ENCODE measurements at places on chromosomes 2 and 18.

GRCh38 chr2:219282375-219282774 lies 3.2 kb downstream of the DNAJB2 start:
- DNase-seq = no peak

GRCh38 chr18:78781601-78781960 lies 198.0 kb upstream of the SALL3 start:
- DNase-seq = no peak

GRCh38 chr2:144541396-144541795 lies 21.5 kb upstream of the ZEB2 start:
- DNase-seq = no peak

- no peak for DNase-seq
These were observed 83.4 kb upstream of the CYP20A1 start for GRCh38 chr2:203155406-203155805.

DNA sequence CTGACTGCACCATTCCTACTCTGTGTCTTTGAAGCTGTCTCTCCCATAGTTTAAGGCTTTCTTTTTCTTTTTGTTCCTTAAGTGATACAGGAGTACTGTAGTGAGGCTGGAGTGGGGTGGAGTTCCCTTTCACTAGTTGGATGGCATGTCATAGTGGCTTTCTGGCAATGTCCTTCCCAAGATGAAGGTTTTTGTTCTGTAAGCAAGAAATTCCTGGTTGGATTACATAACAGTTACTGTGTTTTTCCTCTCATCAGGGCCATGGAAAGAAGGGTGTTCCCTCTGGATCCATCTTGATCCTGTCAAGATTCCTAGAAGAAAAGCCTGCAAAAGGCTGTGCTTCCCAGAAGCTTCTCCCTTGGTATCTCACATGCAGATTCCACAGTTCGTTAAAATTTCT lies 84.2 kb downstream of the ACKR3 start:
- no peak for DNase-seq

DNA sequence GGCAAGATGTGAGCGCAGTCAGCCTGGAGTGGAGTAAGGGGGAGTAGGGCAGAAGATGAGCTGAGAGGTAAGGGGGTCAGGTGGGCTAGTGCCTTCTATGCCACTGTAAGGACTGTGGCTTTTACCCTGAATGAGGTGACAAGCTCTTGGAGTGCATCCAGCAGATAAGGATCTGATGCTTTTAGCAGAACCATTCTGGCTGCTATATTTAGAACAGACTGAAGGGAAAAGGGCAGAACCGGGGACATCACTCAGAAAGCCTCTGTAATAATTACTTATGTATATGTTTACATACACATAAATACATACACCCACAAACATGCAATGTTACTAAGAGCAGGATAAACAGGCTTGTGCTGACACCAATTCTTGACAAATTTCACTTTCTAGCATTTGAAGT lies 124.8 kb downstream of the DTNB start:
- no peak for DNase-seq

- no peak for DNase-seq
These were observed 149.3 kb upstream of the ALPP start for GRCh38 chr2:232228971-232229894.

DNA sequence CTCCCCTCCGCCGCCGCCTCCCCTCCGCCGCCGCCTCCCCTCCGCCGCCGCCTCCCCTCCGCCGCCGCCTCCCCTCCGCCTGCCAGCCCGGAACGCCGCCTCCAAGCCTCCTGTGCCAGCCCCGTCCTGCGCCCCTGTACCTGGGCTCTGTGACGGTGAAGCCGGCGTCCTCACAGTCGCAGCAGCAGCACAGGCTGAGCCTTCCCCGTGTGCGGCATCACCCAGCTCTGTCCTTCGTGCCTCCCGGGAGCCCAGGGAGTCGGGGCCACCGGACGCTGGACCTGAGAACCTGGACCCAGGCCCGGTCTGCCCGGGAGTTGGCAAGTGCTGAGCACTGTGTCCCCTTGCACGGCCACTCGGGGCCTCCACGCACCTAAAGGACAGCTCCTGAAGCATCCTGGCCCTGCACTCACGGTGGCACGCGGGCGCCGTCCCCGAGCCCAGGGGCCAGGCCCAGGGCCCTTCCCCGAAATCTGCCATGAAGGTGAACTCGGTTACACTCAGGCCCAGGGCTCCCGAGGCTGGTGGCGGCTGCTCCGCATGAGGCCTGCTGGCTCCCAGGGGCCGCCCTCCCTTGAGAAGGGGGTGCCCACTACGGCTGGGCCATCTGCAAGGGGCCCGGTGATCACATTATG lies 32.9 kb downstream of the RTP5 start:
- DNase-seq = no peak

- DNase-seq = no peak
These were observed 131.4 kb downstream of the ZNF236 start for GRCh38 chr18:76953583-76954233.

DNA sequence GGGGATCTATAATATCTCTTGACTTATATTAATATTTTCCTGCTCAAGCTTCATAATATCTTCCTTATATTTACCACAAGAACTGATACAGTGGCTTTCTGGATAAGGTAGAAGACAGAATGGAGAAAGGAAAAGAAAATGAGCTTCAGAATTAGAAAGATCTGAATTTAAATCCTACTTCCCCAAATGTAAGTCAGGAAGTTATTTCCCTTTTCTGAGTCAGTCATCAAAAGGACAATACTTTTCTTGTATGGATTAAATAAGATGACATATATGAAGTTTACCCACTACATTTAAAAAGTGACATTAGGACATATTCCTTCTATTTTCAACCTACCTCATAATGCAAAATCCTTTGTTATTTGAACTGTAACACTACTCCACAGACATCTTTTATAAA lies 19.0 kb downstream of the KRCC1 start:
- no peak for DNase-seq

DNA sequence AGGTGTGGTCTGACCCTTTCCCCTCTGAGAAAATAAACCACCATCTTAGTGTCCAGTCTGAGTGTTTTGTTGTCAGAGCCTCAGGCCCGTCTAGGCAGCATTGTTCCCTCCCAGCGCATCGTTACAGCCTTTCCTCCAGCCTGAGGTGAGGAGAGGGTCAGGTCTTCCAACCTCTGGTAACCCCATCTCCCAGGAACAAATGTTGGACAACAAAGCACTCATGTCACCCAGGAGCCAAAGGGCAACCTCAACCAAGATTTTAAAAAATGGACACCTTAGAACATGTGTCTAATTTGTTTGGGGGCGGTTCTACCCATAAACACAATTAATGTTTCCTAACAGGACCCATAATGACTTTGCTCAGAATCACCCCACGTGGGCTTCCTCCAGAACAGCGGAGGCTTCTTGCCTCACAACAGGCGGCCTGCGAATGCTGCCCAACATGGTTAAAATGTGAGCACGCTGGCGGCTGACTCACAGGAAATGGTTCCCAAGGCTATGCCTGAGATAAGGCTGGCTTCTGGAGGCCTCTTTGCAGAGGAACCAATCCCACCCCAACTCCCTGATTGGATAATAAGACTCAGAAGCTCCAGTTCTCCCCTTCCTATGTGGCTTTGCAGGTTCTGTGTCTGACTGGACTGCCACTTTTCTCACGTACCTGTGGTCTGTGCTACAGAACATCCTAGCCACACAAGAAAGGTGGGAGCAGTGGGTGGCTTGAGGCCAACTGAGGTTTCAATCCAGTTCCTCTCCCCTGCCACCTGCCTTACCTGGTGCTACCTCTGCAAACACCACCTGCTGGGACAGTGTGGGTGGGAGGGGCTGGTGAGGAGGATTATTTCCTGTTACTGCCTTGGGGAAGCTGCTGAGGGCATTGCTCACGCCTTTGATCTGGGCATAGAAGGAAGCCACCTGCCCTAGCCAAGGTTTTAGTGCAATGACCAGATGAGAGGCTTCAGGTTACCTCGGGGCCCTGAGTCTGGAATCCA lies 108.8 kb downstream of the B3GNT2 start:
- no peak for DNase-seq

- no peak for DNase-seq
These were observed 11.7 kb upstream of the CNGA3 start for GRCh38 chr2:98334439-98335078.

- no peak for DNase-seq
These were observed 26.0 kb downstream of the MAP4K4 start for GRCh38 chr2:101723371-101724124.

- DNase-seq = no peak
These were observed 24.6 kb upstream of the ACVR1 start for GRCh38 chr2:157900684-157901083.

GRCh38 chr2:177589186-177589585 lies 196.6 kb downstream of the AGPS start:
- no peak for DNase-seq

- no peak for DNase-seq
These were observed 62.8 kb downstream of the HDAC4 start for GRCh38 chr2:239337877-239338484.

- no peak for DNase-seq
These were observed 44.1 kb downstream of the EFR3B start for GRCh38 chr2:25085761-25086560.

GRCh38 chr18:10732990-10733389 lies 207.2 kb downstream of the NAPG start:
- DNase-seq = no peak

- DNase-seq = no peak
These were observed 242.0 kb upstream of the MEIS1 start for GRCh38 chr2:66192888-66193287.

DNA sequence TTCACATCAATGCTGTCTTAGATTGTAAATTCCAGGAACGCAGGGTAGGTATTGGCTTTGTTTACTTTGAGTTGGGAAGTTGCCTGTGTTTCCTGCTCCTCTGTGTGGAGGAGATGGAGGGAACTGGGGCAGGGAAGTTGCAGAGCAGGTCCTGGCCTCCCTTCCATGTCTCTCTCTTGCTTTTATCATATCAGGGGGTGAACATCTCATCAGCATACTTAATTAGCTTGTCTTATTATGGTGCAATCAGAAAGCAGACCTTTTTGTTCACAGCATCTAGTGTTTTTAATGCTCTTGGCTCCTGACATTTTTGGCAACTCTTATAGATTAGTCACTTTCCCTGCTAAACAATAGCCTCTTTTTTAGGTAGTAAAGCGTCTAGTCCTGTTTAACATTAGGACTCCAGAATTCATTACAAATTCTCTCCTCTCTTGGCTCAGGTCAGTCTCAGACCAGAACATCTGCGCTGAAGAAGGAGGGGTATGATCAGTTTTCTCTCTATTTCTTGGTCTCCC lies 11.5 kb upstream of the DIPK1C start:
- no peak for DNase-seq

DNA sequence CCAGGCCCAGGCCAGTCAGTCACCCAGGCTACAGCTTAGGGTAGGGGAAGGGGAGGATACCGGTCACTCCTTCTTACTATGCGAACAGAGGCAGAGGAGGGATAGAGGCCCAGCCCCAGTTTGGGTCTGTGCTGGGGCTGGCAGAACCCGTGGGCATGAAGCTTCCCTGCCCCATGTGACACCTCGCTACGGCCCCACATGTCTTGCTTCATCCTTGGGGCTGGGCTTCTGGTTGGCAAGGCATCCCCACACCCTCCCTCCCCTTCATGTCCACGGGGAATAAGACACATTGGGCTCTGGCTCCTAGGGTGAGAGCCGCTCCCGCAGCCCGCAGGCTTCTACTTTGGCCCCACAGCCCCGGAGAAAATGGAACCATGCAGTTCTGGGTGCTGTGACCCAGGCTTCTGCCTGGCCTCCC lies 32.4 kb downstream of the HS1BP3 start:
- DNase-seq = no peak

DNA sequence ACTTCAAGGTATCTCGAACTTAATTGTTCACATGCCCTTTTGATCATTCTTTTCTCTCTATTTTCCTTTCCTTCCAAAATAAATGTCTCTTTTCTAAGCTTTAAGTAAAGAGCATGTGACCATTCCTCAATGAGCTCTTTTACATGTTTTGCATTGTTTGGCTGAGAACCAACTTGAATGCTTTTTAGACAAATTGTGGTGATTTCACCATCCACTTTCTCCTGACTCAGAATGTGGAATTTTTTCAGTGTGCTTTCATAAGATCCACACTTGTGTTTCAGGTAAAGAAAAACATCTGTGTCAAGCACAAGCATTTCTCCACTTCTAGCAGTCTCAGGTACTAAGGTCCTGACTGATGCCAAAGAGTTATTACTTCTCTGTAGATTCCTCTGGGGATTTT lies 10.7 kb downstream of the RBM43 start:
- no peak for DNase-seq

DNA sequence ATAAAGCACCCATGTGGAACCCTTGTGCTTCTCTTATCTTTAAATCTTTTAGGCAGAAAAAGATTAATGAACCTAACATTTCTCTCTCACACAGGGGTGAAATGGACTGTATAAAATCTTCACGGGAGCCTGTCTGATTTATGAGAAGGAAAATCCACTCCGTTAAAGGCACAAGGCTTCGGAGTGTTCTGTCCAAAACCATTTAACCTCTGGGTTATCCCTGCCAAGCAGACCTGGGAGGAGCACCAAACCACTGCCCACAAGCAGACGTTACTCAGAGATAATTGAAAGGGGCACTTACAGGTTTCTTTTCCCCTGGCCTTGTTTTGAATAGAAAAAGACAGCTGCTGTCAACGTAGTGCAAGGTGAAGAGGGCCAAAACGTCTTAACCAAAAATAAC lies 184.4 kb upstream of the DOK6 start:
- DNase-seq = no peak

GRCh38 chr2:176493226-176493825 lies 224.1 kb downstream of the MTX2 start:
- DNase-seq = no peak

DNA sequence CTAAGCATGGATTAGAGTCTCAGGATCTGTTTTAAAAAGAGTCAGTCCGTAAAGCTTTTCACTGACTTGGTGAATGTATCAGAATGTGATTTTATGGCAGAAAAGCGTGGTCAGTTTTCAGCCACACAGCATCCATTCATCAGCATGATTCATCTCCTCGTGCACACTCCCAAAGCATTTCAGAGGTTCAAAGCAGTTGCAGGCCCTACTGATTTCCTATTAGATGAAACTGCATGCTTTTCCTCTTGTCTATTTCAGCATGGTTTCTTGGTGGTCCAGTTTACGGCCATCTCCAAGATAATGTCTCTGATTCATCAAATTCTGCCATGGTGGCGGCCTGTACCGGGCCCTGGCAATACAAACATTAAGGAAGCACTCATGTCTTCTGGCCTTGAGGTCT lies 4.8 kb upstream of the PARD6G start:
- no peak for DNase-seq

- DNase-seq = no peak
These were observed 40.6 kb downstream of the TMEM87B start for GRCh38 chr2:112095681-112096080.

DNA sequence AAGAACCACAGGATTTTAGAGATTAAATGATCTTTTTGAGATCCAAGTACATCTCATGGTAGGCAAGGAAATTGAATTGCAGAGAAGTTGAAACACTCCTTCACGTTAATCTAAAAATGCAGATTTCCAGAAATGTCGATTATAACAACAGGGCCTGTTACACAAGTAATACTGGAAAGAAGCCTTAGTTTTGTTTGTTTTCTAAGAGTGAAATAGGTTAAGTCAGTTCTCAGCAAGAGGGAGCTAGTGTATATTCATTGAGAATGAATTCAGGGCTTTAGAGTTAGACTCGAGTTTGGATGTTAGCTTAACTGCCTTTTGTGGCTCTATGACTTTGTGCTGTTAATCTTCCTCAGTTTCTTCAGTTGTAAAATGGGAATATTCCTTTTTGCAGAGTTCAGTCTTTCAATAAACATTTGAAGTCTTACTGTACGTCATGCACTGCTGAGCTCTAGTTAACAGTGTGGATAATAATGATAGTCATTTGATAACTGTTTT lies 926 bp downstream of the NDUFV2 start:
- DNase-seq = no peak
